ENCODE measurements at places on chromosomes 3 and 15.

DNA sequence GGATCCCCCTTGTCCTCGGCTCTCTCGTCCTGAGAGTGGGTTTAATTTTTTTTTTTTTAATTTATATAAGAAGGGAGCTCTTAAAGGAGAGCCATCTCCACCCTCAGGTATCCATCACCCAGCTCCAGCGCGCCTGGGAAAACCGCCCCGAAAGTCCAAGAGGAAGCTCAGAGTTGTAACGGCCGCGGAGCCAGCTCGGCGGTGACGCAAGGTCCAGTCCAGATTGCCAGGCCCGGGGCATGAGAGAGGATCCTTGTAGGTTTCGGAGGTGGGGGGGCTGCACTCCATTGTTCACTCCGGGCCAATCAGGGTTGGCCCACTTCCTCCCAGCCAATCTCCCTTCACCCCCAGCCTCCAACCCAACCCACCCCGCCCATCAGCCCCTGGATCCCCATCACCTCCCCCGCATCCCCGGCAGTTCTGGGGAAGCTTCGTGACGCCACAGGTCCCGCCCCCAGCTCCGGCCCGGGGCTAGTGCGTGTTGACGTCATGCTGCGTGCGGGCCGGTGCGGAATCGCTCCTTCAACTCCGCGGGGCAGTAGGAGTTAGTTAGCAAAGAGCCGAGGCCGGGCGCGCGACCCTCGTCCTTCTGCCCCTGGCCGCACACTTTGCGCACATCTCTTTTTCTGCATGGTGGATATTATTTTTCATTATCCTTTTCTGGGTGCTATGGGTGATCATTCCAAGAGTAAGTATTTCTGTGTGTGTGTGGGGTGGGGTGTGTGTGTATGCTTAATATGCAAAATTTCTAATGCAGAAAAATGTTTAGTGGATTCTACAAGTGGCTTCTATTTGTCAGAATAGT lies at the start of gene ISL2:
ISL2 (plus strand) TSS at position 520 of the 805 bp plus-strand sequence; CDS start at position 631, 111 bp downstream.
- DNase-seq: peak; percentile 93

- no peak for DNase-seq
Measured at GRCh38 chr3:172444821-172445220, 3.4 kb downstream of the GHSR start.

DNA sequence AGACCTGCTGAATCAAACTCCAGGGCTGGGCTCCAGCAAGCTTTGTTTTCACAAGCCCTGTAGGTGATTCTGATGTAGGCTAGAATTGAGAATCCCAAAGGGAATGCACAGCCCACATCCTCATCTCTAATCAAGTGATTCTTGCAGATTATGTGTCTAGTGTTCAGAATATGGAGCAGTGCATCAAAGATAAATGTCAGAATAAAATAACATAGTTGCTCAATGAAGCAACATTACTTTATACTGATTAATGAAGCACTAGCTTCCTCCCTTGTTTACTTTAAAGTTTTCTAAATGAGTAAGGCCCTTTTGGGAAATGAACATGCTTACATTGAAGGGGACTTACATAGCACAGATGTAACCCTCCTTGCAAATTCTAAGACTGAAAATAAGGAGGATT lies 39.2 kb downstream of the NUP210 start:
- DNase-seq: no peak

DNA sequence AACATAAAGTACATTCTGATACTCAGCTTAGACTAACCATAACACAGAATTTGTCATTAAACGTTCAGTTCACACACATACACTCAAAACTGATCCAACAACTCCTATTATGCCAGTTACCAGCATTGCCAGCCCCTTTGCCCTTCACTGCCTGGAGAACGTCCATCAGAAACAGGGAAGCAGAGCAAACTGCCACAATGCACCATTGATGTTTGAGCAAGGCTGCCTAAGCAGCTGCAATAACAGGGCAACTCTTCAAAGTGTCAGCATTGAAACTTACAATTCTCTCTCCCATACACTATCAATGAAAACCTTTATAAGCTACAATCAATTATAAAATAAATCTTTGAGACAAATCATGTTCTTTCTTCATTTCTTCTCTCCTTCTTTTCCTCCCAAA lies 85.1 kb downstream of the ZBTB20 start:
- DNase-seq: no peak

GRCh38 chr3:122576174-122576940 lies 1.1 kb upstream of the PARP15 start:
- peak; percentile 72 for DNase-seq

GRCh38 chr3:25897019-25897418 lies 107.1 kb downstream of the OXSM start:
- DNase-seq: no peak

DNA sequence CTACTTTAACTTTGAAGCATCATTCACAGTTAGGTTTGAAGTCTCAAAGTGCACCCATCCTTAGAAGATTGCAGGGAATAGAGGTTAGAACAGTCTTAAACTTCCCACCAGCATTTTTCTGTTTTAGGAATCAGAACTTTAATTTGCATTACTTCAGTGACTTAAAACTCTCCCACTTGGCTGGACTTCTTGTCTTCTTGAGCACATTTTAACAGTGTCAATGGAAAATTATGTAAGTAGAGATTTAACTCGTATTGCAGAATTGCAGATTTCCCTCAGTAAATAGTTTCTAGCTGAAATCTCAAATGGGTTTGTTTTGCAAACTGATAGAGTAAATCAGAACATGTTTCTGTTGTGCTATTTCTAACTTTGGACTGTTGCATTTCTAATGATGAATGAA lies 369.6 kb downstream of the OTOL1 start:
- DNase-seq: no peak

DNA sequence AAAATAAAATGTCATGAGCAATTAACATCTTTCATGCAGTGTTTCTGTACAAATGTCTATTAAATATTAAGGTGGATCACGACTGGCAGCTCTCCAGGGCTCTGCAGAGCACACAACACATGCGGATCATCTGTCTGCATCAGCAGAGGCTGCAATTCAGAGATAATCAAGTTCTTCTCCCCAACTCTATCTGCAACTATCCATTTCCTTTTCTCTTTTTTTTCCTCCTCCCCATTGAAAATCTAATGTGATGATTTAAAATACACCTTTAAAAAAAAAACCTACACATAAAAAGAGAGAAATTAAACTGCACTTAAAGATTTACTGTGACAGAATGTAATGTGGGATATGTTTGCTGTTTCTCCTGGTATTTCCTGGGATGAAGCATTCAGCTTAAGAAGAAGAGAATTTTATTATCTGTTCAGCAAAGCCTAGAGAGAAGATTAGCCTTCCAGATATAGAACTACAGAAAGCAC lies 352.6 kb upstream of the CCDC54 start:
- DNase-seq: no peak

- DNase-seq: no peak
Measured at GRCh38 chr3:22977650-22978289, 225.4 kb upstream of the UBE2E2 start.

DNA sequence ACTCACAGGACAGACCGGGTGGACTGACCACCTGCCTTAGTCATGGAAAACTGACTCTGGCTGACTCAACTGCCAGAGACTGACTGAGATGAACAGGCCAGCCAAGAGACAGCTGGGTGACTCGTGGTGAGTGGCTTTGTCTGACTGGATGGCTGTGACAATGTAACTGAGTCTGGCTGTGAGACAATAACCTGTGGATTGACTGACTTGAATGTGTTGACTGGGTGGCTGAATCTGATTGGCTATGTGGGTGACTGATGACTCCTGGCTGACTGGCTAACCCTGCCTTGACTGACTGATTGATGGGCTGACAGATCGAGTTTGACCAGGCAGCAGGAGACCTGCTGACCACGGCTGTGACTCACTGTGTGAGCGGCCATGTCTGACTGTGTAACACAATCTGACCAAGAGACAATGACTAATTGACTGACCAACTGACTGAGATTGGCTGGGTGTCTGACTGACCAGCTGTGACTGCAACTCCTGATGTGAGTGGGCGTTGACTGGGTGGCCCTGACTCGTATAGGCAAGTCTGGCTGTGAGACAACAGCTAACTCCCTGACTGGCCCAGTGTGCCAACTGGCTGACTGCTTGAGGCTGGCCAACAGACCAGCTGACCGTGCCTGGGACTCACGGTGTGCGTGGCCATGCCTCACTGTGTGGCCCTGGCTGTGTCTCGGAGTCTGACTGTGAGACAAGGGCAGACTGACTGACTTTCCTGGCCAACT lies 509.1 kb downstream of the SHQ1 start:
- peak; percentile 88 for DNase-seq

- DNase-seq: no peak
Measured at GRCh38 chr3:128808672-128809071, 70.7 kb upstream of the ACAD9 start.

Measured in inflammatory macrophage treated with lipopolysaccharide for 1 hour (primary cell).